ENCODE measurements at places on chromosomes 4 and X. TPM values are rescaled to one million over a fixed set of nuclear protein-coding genes. Genes with fewer than 3 reads are reported as not detected.

Gene CXCR3
- not detected for total RNA-seq

DNA sequence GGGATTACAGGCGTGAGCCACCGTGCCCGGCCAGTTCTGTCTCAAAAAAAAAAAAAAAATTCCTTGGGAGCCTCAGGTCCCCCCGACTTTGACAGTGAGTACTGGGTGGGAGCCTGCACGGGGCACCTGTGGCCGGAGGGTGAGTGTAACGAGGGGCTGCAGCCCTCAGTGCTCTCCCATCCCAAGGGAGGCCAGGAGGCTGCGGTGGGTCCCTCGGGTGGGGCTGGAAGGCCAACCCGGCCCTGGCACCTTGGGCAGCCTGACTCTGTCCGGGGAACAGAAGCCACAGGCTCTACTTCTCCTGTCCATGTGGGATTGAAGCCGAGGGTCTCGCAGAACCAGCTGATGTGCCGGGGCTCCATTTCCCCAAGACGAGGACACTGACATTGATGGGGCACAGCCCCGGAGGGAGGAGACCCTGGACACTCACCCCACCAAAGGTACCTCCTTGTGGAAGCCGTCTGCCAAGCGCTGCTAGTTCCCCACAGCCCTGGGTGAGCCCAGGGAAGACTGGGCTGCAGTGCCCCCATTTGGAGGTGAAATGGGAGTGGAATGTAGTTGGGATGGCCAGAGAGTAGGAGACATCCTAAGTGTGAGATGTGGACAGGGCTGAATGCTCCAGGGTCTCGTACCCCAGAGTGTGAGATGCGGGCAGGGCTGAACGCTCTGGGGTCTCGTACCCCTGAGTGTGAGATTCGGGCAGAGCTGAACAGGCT is 2.3 kb upstream of the SLC26A1 start:
- no peak for DNase-seq

Gene OTUD6A
- not detected for total RNA-seq

DNA sequence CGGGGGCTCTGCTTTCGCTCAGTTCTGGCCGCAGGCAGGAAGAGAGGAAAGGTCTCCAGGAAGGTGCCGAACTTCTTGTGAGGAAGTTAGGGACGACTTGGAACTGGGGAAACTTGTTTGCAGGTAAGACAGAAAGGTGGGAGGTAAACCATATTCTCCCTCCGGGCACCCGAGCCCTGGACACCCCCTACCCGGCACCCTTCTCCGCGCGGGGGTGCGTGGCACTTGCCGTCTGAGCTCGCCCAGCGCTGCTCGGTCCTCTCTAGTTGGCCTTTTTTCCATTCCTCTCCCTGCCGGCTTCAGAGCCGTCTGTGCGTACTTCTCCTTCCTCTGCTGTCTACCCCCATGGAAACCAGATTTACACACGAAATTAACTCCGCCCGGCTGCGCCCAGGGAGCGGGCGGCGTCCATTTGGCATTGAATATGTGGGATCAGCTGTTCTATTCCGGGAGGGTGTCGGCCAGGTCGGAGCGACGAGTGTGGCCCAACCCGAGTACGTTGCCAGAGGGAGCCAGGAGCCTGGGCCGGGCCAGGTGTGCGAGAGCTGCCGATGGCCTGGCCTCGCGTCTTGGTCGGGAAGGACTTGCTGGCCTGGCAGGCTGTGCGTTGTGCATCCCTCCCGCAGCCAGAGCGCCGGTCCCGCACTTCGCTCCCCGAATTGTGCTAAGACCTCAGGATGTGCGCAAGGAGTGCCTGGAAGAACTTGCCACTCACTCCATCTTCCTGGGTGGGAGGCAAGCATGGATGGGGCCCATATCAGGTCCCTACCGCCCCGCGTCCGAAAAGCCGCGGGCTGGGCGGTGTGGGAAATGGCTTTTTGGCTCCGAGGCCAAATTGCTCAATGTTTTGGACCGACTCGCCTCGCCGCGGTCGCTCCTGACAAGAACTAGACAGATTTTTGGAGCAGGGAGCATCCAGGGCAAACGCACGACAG is 1.7 kb downstream of the PDGFRA start:
- DNase-seq, result no peak

- DNase-seq, result no peak
Observed at GRCh38 chr4:145907390-145907789, 31.2 kb downstream of the ZNF827 start.
